Pulmonary artery endothelial cell (primary cell): ENCODE measurements at places on chromosomes 11 and 22. TPM values are rescaled to one million over a fixed set of nuclear protein-coding genes. Genes with fewer than 3 reads are reported as not detected.
A peak's percentile ranks its signal among the peaks of the same experiment; 100 is the strongest.

The MLC1 gene
- total RNA-seq = not detected in 2 replicates

- no peak for DNase-seq
Measured at GRCh38 chr11:26109658-26110368, 222.1 kb upstream of the ANO3 start.

The ARHGAP8 gene
- 0.07 TPM in 1 of 2 replicates, not detected in the other for total RNA-seq

The OR8G1 gene
- total RNA-seq = not detected in 2 replicates

DNA sequence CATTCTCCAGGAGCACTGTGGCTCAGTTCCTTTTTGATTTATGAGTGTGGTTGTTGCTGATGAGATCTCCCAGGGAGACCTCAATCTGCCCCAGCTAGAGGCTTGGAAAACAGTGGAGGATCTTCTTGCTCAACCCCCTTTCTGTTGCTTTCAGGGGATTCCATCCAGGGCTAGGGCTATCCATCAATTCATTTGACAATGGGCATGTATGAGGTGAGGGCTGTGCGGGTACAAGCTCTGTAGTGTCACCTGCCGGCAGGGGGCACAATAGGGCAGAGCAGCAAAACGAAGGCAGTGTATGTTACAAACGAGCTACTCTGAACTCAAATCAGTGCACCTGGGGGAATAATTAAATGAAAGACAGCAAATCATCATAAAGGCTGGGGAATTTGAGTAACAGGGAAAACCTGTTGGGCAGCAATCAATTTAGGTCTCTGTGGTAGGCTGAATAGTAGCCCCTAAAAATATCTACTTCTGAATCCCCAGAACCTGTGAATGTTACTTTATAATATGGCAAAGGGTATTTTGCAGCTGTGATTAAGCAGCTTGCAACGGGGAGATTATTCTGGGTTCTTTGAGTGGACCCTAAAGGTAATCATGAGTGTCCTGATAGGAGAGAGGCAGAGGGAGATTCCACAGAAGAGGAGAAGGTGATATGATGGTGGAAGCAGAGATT is 170.3 kb upstream of the ZBED5 start:
- peak; percentile 15 for DNase-seq

DNA sequence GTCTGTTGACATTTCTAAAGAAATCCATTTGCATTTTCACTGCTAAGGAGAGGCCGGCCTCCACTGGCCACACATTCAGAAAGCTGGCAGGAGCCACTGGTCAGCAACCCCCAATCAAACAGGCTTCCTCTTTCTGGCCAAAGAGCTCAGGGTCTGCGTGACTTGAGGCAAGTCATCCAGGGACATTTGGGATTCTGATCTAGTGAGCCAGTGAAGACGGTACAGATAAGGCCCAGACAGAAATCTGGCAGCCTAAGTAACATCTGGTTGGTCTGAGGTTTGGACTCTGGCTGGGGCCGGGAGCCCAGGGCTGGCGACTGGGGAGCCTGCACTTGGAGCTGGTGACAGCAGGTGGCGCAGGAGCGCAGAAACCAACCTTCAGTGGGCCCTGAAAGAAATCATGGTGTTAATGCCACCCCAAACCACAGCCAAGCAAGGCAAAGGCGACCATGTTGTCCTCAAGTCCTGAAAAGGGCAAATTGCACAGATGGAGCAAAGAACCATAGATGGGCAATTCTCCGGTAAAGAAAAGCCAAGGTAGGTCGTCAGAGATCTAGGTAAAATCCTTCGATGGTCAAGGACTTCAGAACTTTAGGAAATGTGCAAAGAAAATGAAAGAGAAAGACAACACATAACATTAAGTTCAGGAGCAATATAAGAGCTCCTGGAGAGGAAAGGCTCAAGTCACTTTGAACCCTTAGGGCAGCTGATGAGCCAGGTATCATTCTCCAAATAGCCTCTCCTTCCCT is 99.4 kb upstream of the BLID start:
- no peak for DNase-seq

The MGAT3 gene
- not detected in 2 replicates for total RNA-seq

DNA sequence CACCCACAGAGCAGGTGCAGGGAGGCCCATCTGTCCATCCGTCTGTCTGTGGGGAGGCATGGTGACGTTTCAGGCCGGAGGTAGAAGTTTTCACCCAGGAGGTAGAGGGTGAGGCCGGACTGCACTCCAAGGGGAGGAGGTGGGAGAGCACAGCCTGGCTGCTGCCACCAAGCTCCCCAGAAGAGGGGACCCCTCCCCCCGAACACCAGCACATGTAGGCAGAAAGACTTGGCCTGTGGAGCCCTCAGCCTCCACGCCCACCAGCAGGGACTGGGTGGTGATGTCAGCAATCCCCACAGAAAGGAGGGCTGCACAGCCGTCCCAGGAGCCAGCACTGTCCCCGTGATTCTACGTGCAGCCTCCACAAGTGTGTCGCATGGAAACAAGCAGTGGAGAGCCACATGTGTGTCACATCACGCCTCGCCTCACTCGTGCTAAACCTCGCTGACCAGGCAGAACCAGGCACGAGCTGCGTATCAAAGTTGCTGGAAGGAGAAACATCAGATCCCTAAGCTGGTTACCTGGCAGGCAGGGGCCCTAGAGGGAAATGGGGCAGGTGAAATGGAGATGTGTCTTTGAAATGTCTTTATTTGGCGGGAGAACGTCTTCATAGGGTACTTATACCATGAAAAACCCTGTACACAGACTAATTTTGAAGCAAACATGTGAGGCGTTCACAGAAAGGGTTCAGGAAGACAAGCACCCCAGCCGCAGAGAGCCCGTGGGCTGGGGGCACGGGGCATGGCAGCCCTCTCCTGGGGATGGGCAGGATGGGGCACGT is 49.1 kb downstream of the CDKN1C start:
- no peak for DNase-seq

The IFITM10 gene
- 0.04 and 0.13 TPM in 2 replicates for total RNA-seq

GRCh38 chr11:129210831-129211181 is 18.7 kb upstream of the ARHGAP32 start:
- no peak for DNase-seq

GRCh38 chr11:44133335-44133946 is 38.0 kb downstream of the EXT2 start:
- DNase-seq = peak; percentile 8
